ENCODE measurements at places on chromosomes 4 and X. TPM values are rescaled to one million over a fixed set of nuclear protein-coding genes. Genes with fewer than 3 reads are reported as not detected.

GRCh38 chrX:30593440-30594200, 16.1 kb upstream of the TASL start:
- H3K36me3 ChIP-seq, result no peaks in the 10 kb centered on the region
- no peak overlapping the region for H3K27ac ChIP-seq
- no peak for DNase-seq
- H3K27me3 ChIP-seq, result no peaks in the 10 kb centered on the region
- H3K4me3 ChIP-seq, result no peak overlapping the region

DNA sequence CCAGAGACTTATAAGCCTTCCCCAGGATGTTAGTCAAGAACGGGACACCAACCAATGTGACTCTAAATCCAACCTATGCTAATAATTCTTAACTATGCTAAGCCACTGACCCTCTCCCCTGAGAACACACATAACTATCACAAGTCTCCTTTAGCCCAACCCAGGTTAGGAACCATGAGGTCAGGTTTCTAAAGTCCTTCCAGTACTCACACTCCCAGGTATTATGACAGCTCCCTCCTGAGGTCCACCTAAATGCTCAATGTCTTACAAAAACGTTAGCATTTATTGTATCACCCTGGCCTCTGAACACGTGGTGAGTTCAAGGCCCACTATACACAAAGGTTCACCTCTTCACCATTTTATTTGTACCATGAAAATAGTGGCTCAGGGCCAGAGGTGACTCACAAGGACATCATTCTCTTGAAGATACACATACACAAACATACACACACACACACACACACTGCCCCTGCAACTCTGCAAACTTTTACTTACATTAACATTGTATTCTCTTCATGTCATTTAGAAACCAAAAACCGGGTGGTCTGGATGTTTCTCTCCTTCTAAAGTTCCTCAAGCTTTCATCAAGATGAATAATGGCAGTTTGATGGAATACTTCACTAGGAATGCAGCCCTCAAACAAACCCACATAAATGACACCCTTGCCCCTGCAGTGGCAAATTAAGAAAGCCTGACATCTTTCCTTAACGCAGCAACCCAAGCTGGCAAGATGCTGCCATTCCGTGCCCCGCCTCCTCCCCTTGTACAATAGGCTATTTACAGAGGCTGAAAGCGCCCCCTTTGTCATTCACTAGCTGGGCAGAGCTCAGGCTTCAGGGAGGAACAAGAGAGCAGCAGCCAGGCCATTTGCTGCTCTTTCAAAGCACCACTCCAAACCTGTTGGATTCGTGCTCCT, 17.7 kb downstream of the ACSL1 start:
- DNase-seq, result no peak
- peaks cover 3% of the 10 kb centered on the region for H3K27me3 ChIP-seq
- no peaks in the 10 kb centered on the region for H3K36me3 ChIP-seq
- peaks cover 49% of the 10 kb centered on the region for H3K4me1 ChIP-seq
- H3K4me3 ChIP-seq, result no peak overlapping the region
- no peak overlapping the region for H3K27ac ChIP-seq

- H3K27ac ChIP-seq, result peak overlapping the region; percentile 16
- no peaks in the 10 kb centered on the region for H3K36me3 ChIP-seq
- H3K27me3 ChIP-seq, result peaks cover 6% of the 10 kb centered on the region
- DNase-seq, result no peak
Observed at GRCh38 chr4:2794486-2795299, 1.8 kb downstream of the SH3BP2 start.

- no peak for DNase-seq
- peaks cover 21% of the 10 kb centered on the region for H3K4me1 ChIP-seq
- peak overlapping the region; percentile 73 for H3K4me3 ChIP-seq
- H3K27ac ChIP-seq, result no peak overlapping the region
- peaks cover 94% of the 10 kb centered on the region for H3K27me3 ChIP-seq
- peaks cover 3% of the 10 kb centered on the region for H3K36me3 ChIP-seq
Observed at GRCh38 chrX:17375637-17376430, 834 bp downstream of the NHS start.

DNA sequence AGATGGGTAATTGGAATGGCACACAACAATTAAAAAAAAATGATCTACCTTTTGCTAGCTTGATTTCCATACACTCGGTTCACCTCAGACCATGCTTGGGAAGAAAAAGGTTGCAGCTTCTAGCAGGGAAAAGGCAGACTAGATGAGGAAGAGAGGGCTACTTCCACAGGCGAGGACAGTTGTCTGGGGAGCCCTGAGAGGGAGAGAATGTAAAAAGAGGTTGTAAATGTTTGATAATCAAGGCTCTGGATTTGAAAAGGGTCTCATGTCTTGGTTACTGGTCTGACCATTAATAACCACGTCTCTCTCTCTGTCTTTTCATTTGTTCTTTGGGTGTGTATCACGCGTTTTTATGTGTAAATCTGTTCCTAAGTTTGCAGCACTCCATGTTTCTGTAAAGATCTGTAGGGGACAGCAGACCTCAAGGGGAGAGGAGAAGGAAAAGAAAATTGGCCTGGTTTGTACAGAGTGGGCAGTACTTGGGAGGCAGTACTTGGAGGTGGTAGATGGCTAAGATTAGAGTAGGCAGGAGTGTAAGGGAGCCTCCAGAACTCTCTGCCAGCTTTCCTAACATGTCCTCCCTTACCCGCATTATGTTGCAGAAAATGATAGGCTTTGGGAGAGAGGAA, 750 bp downstream of the ARMCX5 start:
- H3K36me3 ChIP-seq, result peaks cover 6% of the 10 kb centered on the region
- peak overlapping the region; percentile 95 for H3K4me3 ChIP-seq
- no peak for DNase-seq
- peaks cover 11% of the 10 kb centered on the region for H3K4me1 ChIP-seq

DNA sequence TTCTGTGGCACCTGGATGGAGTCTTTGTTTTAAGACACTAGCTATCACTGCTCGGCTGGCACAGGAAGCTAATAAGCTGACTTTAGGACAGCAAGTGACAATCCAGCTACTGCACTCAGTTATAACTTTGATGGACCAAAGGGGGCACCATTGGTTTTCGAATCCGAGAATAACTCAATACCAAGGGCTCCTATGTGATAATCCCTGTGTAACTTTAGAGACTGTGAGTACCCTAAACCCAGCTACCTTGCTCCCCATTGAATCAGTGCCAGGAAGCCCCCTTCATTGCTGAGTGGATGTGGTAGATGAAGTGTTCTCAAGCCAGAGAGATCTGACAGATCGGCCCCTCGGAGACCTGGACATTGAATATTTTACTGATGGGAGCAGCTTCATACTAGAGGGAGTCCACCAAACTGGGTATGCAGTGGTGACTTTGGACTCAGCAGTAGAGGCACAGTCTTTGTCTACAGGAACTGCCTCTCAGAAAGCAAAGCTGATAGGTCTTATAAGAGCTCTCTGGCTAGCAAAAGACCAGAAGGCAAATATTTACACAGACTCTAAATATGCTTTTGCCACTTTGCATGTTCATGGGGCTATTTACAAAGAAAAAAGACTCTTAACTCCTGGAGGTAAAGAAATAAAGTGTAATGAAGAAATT, 35.5 kb upstream of the UGT2B7 start:
- H3K27ac ChIP-seq, result no peak overlapping the region
- H3K4me1 ChIP-seq, result peaks cover 18% of the 10 kb centered on the region

GRCh38 chrX:74419864-74420195, 1.5 kb upstream of the SLC16A2 start:
- H3K27me3 ChIP-seq, result no peaks in the 10 kb centered on the region
- H3K27ac ChIP-seq, result peak overlapping the region; percentile 93
- peak overlapping the region; percentile 82 for H3K4me3 ChIP-seq
- DNase-seq, result no peak
- H3K36me3 ChIP-seq, result no peaks in the 10 kb centered on the region

DNA sequence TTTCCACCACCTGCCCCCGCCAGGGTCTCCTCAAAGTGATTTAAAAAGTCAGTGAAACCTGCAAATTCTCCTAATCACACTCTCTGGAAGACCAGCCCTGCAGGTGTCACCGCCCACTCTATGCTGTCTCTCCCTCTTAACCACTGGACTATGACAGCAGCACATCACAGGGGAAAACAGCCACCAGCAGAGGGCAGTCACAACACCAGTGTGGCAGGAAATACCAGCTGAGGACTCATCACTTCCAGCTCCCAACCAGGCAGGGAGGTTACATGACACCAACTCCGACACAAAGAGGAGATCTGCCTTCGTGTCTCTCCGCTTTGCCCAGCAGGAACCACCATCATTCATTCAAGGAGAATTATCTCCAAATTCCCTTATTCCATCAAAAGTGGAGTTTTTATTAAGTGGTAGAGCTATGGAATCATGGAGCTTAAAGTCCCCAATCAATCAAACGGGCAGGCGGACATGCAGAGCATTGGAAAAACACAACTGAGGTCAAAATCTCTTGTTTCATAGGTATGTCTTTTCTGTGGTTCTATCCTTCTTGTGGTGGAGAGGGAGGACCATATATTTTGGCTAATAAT, 91.3 kb downstream of the NSUN7 start:
- H3K4me3 ChIP-seq, result no peak overlapping the region
- H3K27me3 ChIP-seq, result no peaks in the 10 kb centered on the region
- H3K36me3 ChIP-seq, result no peaks in the 10 kb centered on the region
- peaks cover 29% of the 10 kb centered on the region for H3K4me1 ChIP-seq

DNA sequence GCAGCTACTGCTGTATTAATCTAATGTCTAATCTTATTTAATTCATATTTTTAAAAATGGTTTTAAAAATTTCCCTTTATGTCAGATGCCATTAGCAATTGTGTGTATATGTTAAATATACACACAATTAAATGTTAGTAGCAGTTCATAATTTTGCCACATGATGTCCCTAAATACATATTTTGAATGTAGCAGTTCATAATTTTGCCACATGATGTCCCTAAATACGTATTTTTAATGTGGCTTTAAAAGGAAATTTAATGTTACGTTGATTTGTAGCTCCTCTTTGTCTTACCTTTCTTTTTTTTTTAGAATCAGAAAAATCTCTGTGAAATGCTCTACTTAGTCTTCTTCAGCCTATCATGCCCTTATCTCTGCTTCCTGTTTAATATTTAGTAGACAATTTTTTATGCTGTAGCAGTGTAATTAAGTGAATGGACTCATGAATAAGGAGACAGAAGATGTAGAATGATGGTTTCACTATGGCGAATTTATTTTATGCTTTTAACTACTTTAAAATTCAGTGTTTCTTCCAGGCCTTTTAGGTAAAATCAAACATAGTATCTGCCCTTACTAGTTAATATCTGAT, 26.1 kb downstream of the RBM46 start:
- no peak overlapping the region for H3K4me3 ChIP-seq
- H3K4me1 ChIP-seq, result no peaks in the 10 kb centered on the region
- H3K36me3 ChIP-seq, result no peaks in the 10 kb centered on the region
- no peak for DNase-seq
- H3K27me3 ChIP-seq, result peaks cover 3% of the 10 kb centered on the region

VGLL1 gene
- total RNA-seq, result 14.6 TPM

FOXR2 gene
- not detected for total RNA-seq

CXCL5 gene
- 0.45 TPM for total RNA-seq

NLGN4X gene
- 23.5 TPM for total RNA-seq

UGT2B11 gene
- total RNA-seq, result not detected

EDNRA gene
- total RNA-seq, result 140 TPM

CHRDL1 gene
- 6.3 TPM for total RNA-seq

DMP1 gene
- total RNA-seq, result not detected

RHOXF2B gene
- not detected for total RNA-seq

ANOS1 gene
- total RNA-seq, result 5.1 TPM

TBC1D19 gene
- total RNA-seq, result 14.1 TPM

GLRA2 gene
- total RNA-seq, result not detected

All from mesothelial cell of epicardium (in vitro differentiated cells).